Effector memory CD4-positive, alpha-beta T cell (primary cell): ENCODE measurements at places on chromosomes 1 and 21.

DNA sequence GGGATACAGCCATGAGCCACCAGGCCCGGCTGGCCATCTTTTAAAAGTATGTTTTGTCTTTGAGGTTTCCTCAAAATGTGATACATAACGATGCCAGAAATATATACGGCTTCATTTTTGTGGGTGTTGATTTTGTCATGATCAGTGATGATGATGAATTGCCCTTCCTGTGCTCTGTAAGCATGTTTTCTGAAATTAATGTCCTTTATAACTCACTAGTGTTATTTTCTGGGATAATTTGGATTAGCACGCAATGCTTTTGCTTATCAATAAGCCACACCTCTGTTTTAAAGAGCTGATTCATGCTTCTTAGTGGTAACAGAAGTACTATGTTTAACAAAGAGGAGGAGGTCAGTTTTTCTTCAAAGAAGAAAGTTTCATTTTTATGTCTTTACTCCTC is 25.6 kb downstream of the PHACTR4 start:
- DNase-seq = no peak

DNA sequence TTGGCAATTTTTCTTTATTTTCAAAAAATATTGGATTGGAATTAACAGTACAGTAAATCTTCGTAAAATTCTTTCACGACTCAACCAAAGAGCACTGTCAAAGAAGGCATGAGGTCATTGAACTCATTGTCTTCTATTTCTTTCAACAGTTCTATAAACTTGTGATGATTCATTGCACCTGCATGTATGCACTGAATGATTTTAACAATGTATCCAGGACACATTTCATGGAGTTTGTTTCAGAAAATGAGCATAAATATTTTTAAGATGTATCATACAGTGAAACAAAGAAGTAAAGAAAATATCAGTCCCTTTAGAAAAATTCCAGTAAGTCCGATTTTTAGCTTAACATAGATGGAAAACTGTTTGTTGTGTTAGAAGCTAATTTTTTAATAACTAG is 33.6 kb upstream of the CD34 start:
- DNase-seq = no peak

GRCh38 chr1:211135342-211135950 is 1.5 kb upstream of the KCNH1 start:
- no peak for DNase-seq

GRCh38 chr1:35220976-35221375 is 28.0 kb upstream of the SFPQ start:
- no peak for DNase-seq

DNA sequence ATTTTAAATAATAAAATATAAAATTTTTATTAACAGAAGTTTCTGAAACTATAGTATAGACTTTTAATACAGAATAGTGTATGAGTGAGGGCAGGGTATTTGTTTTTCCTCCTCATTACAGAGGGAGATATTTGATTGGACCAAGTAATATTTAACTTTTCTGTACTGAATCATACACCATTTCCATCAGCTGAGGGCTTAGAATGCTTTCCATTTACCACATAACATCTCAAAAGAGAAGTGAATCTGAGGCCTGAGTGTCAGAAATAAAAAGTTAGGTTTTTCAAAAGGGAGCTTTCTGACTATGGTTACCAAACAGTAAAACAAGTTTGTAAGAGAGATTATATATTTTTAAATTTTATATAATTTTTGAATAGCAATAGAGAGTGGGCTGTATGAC is 29.5 kb downstream of the TLCD4 start:
- DNase-seq = no peak

DNA sequence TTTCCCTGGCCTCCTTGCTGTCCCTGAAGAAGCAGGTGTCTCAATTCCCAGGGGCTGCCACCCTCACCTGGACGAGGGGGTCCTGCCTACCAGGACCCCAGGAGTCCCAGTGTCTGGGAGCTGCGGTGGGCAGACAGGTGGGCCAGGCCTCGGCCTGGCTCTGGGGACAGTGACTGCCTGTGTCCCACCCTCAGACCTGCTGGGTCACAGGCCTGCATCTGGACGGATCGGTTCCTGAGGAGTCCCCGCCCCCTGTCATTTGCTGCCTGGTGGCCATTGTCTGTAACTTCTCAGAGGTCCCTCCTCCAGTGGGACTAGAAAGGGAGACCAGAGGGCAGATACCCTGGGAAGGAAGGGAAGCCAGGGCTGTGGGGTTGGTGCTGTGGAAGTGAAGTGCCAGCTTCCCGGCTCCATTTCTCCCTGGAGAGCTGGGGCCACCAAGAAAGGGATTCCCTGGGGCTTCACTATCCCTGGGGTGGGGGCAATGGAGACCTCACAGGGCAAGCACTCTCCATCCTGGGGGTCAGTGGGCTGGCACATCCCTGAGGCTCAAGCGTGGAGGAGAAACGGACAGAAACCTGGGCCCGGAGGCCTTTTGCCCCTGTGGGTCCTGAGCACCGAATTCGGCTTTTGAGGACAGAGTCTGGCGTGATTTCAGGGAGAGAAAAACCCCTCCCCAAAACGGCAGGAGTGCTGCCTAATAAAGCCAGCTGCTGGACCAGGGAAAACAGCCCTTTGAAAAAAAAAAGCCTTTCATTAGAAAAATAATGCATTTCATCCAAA is 157.3 kb downstream of the PEX14 start:
- DNase-seq = no peak

GRCh38 chr1:224789311-224789710 is 140.2 kb upstream of the DNAH14 start:
- no peak for DNase-seq

GRCh38 chr1:214712737-214713136 is 109.7 kb downstream of the CENPF start:
- no peak for DNase-seq

GRCh38 chr1:181062836-181063428 is 25.6 kb upstream of the IER5 start:
- no peak for DNase-seq

DNA sequence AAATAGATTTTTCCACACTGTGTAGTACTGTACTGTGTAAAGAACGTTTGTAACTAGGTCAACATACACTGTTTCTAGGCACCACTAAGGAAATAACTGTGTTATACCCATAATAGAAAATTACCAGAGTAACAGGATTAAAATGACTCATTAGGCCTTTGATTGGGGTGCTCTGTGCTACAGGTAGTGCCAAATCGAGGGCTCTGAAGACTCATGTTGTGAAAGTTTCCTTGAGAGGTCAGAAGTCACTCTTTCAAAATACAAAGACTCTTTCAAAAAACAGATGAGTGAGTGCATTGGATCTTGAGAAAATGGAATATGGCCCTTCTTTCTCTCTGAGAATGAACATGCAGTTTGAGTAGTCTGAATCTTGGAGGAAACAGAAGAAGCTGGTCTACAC is 143.0 kb downstream of the MRPL39 start:
- no peak for DNase-seq

DNA sequence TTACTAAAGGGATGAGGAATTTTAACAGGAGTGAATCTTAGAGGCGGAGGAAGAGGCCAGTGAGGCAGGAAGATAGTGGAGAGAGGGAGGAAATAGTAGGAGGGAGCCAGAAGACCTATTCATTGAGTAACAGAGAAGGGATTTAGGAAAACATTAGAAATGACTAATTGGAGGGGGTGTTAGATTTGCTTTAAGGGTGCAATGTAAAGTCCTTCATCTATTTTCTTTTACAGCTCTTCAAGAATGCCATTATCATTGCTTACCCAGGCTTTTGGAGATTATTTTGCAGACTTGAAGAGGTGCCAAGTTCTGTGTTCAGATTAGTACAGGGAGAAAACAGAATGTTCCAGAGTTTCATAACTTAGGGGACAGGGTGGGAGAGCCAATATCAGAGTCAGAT is 33.8 kb downstream of the OR10J1 start:
- no peak for DNase-seq
